ENCODE measurements at places on chromosomes 11 and 22.

DNA sequence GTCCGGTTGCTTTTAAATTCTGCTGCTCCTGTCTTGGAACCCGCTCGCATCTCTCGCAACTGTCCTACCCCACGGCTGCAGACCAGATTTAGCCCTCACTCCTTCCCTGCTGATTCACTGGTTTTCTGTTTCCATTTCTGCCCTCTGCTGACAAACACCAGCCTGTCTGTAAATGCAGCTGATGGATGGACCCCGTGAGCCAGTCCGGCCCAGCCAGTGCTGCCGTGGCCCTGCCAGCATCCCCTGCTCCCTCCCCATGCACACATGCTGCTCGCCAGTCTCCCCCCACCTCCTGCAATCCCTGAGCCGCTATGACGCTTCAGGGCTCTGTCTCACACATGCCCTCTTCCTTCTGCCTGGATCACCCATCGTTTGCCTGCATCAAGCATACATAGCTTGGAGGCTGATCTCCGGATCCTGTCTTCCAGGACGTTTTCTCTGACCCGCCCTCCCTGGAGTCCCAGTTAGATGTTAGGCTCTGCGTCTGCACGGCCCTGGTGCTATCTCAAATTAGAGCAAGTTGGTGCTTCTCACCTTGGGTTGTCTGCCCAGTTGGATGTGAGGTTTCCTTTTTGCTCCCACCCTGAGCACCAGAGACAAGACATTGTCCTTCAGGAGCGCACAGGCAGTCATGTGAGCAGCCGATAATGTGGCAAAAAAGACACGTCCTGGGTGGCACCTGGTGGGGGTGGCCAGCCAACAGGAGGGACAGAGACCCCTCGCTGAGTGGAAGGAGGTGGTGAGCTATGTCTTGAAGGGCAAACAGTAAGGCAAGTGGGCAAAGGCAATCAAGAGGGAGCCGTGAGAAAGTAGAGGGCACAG, 4.3 kb upstream of the ACR start:
- DNase-seq = no peak

GRCh38 chr11:78446210-78446609, 28.6 kb upstream of the GAB2 start:
- no peak for DNase-seq

- no peak for DNase-seq
These were observed 515.1 kb downstream of the CNTN5 start for GRCh38 chr11:99535819-99536218.

DNA sequence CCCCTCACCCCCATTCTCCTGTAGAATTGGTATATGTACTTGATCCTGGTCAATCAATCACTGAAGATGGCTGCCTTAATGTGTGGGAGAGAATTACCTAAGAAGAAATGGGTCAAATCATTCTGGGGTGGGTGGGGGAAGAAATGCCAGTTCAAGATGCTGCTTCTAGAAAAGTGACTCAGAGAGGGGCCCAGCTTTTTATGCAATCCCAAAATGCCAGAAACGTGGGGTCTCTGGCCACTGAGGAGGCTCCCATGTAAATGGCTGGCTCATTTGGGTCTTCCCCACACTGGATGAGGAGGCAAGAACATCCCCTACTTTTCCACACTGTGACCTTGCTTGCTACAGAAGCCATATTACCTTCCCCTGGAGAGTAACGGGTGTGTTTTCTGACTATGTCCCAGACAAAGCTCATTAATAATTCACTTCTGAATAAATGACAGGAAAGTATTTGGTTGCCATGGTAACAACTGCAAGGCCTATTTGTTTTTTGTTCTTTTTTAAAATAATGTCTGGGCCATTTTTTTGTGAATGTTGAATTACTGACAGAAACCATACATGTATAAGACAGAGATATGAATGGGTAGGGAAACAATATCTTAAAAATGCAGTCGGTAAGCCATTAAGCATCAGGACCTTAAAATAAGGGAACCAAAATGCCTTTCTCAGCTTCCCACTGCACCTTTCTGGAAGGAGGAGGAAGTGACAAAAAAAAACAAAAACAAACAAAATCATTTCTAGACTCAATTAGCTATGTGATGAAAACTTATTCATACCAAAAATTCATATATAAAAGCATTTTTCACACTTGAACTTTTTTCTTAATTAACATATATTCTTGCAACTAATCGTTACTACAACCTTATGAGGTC, 32.0 kb downstream of the SLC1A2 start:
- no peak for DNase-seq
